ENCODE measurements at places on chromosomes 5 and 9.

GRCh38 chr9:116558818-116559540 lies 128.1 kb upstream of the TRIM32 start:
- DNase-seq, result no peak

DNA sequence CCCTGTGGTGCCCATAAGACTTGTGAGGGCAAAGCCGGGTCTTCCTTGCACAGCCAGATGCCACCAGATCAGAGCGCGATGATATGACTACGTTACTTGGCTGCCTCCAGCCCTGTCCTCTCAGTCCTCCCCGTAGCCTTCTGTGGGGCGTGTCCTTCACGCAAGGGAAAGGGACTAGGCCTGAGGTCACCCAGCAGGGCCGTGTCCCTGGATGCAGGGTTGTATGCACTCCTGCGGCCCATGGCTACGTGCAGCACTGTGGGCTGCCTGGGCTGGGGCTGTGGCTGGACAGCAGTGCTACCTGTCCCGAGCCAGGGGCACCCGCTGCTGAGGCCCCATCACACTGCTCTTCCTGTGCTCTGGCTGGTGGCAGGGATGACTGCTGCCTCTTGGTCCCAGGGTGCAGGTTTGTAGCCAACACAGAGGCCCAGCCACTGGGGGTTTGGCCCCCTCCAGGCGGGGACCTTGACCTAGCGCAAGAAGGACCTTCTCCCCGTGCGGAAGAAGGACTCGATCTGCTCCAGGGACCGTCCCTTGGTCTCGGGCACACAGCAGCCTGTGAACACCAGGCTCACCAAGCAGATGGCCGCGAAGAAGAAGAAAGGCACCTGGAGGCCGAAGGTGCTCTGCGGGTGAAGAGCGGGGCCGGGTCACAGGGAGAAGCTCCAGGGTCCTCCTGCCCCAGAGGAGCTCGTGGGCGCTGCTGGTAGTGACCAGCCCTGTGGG lies 7.2 kb downstream of the SLC2A6 start:
- no peak for DNase-seq

DNA sequence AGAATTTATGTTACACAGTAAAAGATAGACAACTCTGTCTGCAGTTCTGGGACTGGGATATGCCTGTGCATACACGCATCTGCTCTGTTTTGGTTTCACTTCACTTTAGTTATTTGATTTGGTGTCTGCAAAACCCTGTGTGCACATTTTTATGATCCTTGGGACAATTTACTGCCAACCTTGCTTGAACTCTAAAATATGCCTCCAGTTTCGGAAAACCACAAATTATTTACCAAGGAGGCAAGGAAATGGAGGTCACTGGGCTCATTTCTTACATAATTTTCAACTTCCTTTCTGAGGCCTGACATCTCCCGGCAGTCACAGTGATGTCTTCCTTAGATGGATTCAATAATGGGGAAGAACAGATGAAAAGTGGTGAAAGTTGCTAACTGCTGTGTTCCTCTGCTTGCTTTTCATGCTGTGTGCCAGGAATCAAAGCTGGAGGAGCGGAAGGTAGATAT lies 61.2 kb upstream of the TAF11L2 start:
- no peak for DNase-seq

DNA sequence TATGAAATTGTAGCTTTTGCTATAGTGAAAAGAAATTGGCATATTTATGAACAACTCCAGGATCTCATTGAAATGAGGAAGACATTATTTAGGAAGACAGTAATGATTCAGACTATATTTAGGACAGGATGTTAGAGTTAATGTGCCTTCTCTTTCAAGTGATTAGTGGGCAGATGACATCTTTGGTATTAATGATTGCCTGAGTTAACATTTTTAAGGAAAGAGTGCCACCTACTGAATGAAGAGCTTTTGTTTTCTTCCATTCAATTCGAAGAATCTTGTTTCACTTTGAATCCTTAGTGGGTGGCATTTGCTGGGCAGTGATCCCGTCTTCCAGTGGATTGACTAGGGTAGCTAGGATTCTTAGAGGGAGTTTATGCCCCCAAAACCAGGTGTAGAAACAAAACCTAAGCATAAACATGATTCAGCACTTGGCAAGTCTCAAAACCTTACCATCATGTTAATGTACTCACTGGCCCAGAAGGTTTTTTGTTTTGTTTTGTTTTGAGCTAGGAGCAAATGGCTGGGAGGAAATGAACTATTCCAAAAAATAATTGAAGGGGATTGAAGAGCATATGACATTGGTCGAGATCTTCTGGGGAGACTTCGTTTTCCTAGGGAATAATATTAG lies 23.2 kb downstream of the MAP3K1 start:
- peak; percentile 65 for DNase-seq
